GM23338 (cell line): ENCODE measurements at places on chromosomes 6 and 20. TPM values are rescaled to one million over a fixed set of nuclear protein-coding genes. Genes with fewer than 3 reads are reported as not detected.

Gene SPO11
- not detected in 2 replicates for polyA plus RNA-seq

Gene GABRR1
- 0.12 and 0.37 TPM in 2 replicates for polyA plus RNA-seq

Gene PPP1R3G
- polyA plus RNA-seq, result 0.05 and 0.13 TPM in 2 replicates

Gene BNIP5
- polyA plus RNA-seq, result not detected in 2 replicates

Gene ANGPT4
- 0.05 TPM in 1 of 2 replicates, not detected in the other for polyA plus RNA-seq

Gene RSPO3
- 0.30 TPM in 1 of 2 replicates, not detected in the other for polyA plus RNA-seq

Gene PNPLA1
- polyA plus RNA-seq, result not detected in 2 replicates

Gene LGSN
- polyA plus RNA-seq, result 0.15 TPM in 1 of 2 replicates, not detected in the other

Gene TGM2
- 0.45 and 0.49 TPM in 2 replicates for polyA plus RNA-seq

Gene PGC
- not detected in 2 replicates for polyA plus RNA-seq

Gene ARG1
- 0.18 and 0.42 TPM in 2 replicates for polyA plus RNA-seq

Gene ECT2L
- 0.14 and 0.15 TPM in 2 replicates for polyA plus RNA-seq

Gene SLC22A1
- polyA plus RNA-seq, result 0.59 and 0.65 TPM in 2 replicates

Gene C20orf141
- polyA plus RNA-seq, result not detected in 2 replicates

Gene CLDN20
- polyA plus RNA-seq, result 0.17 and 0.23 TPM in 2 replicates

Gene TOX2
- 1.3 and 1.4 TPM in 2 replicates for polyA plus RNA-seq
